Lung (tissue), 17 donors: ENCODE measurements at places on chromosomes 13 and 19.
A peak's percentile ranks its signal among the peaks of the same experiment; 100 is the strongest.

GRCh38 chr19:11281356-11282049 lies 14.5 kb upstream of the TSPAN16 start:
- DNase-seq: no peak

DNA sequence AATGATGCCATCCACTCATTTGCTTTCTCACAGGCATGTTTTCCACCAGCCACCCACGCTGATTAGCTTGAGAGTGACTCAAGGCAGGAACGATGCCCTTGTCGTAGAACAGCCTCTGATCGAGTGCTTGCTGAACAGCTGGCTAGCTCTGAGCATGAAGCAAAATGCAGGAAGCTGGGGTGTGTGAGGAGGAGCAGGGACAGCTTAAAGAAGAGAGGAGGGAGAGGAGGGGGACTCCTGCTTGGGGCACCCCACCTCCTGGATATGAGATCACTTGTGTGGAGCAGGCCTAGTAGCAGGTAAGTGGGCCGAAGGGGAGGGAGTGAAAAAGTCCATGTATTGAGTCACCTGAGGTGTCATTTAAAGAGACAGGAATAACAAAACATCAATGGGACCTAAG lies 48.8 kb downstream of the IRS2 start:
- peak; percentile 49 for DNase-seq

DNA sequence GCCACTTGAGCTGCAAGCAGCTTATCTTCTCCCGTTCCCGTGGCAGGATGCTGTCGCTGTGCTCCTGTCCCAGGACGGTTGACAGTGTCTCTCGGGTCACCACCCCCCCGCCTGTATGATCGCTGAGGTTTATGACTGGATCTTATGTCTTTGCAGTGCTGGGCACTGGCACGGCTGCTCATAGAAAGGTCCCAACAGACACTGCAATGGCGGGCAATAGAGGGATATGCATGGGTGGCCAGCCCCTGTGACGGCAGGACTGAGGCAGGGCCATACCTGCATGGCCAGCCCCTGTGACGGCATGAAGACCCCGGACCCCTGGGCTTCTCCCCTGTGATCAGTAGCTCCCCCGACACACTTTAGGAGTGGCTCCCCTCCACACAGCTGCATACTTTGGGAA lies 307.2 kb downstream of the TEX29 start:
- DNase-seq: no peak

DNA sequence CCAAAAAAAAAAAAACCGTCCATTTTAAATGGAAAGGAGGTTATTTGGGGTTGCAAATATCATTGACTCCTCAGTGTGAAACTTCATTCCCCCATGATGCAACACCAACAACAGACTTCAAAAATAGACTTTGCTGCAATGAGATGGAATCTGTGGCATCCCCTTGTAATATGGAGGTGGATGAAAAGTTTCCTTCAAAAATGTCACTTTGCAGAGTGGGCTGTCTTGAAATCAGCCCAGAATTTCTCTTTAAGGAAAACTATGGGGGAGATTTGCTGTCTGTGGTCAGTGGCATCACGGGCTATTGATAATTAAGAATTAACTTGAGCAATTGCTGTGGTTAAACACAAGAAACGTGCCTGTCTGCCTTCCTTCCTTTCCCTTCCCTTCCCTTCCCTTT lies 1.5 kb downstream of the GPR18 start:
- DNase-seq: no peak

DNA sequence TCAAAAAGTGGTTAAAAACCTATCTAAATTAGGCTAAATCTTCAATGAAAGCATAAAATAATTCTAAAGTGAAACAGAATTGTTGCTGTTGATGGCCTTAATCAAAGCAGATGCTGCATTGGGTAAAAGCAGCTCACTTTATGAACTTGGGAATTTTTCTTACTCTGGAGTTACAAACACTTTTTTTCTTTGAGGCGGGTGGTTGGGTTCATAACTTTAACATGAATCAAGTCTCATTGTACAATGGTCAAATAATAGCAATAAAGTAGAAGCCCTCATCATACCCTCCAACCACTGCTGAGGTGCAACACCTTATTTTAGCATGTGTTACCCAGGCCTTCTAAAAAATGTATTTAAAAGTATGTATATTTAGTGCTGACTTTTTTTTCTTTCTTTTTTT lies 29.1 kb downstream of the NUP58 start:
- no peak for DNase-seq

GRCh38 chr19:55704494-55705245 lies 29.6 kb downstream of the EPN1 start:
- DNase-seq: no peak

DNA sequence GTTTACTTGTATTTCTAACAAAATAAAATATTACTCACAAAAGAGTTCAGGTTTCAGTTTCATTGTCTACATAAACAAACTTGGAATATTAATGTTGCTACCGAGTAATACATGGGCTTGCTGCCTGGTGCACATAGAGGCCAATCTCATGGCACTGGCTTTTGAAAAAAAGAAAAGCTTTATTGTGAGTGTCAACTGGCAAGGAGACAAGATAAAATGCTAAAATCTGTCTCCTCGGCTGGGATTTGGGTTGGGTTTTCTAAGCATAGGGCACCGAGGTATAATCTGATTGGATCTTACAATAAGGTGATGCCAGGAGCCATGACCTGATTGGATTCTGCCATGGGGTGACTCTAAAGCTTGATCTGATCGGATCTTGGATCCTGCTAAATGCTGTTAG lies 1519.9 kb upstream of the MIR17HG start:
- no peak for DNase-seq

GRCh38 chr19:3210347-3211017 lies 14.0 kb upstream of the CELF5 start:
- peak; percentile 8 for DNase-seq

- no peak for DNase-seq
These were observed 59.1 kb upstream of the CEACAM8 start for GRCh38 chr19:42653841-42654240.

GRCh38 chr13:28313579-28313978 lies 175.2 kb downstream of the PAN3 start:
- DNase-seq: peak; percentile 23

DNA sequence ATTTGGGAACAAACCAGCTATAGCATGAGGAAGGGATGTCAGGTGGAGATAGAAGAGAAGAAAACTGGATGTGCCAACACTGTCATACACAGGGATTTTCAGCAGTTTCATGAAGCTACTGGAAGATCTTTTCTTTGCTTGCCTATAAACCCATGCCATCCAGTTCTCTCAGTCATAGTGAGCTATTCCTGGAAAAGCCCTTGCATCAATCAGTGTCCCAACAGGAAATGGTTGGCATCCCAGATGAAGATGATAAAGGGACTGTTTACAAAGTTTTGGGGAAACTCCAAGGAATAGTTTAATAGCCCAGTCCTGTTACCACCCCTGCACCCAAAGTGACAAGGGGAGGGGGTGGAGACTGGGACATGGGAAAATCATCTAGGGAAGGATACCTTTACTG lies 58.5 kb upstream of the ARGLU1 start:
- no peak for DNase-seq

DNA sequence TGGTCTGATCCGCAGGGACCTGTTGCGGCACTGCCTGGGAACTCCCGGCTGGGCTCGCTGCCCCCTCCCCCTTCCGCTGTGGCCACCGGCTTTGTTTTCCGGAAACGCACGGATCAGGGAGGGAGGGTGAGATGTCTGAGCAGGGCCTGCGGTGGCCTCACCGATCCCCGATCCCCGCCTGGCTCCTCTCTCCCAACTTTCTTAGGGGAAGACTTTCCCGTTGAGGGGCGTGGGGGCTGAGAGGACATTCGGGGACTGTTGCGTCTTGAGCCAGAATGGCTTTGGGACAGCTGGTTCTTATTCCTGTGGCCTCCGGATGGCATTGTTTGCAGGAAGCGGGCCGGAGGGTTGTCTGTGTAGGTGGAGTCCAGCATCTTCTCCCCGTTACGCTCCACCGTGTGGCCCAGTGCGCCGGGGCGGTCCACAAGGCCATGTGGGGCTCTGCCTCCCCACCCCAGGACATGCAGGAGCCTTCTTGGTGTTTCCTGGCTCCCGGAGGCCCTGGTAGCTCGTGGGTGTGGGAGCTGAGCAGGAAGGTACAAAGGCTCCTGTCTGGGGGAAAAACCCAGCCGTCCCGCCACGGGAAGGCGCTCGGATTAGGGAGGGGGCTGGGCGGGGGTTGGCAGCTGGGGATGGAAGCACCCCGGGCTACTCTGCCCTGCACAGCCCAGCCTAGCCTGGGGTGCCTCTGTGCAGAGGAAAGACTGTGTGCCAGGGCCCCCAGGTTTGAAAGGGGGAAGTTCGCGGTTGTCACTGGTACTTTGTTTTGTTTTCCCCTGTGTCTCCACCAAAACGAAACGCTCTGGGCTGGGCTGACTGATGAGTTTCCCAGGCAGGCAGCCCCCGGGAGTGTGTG lies 1.3 kb downstream of the CSNK1G2 start:
- peak; percentile 79 for DNase-seq

GRCh38 chr13:32243695-32244094 lies 71.5 kb downstream of the ZAR1L start:
- no peak for DNase-seq

- DNase-seq: no peak
These were observed 142.3 kb downstream of the KLF12 start for GRCh38 chr13:73991884-73992283.

DNA sequence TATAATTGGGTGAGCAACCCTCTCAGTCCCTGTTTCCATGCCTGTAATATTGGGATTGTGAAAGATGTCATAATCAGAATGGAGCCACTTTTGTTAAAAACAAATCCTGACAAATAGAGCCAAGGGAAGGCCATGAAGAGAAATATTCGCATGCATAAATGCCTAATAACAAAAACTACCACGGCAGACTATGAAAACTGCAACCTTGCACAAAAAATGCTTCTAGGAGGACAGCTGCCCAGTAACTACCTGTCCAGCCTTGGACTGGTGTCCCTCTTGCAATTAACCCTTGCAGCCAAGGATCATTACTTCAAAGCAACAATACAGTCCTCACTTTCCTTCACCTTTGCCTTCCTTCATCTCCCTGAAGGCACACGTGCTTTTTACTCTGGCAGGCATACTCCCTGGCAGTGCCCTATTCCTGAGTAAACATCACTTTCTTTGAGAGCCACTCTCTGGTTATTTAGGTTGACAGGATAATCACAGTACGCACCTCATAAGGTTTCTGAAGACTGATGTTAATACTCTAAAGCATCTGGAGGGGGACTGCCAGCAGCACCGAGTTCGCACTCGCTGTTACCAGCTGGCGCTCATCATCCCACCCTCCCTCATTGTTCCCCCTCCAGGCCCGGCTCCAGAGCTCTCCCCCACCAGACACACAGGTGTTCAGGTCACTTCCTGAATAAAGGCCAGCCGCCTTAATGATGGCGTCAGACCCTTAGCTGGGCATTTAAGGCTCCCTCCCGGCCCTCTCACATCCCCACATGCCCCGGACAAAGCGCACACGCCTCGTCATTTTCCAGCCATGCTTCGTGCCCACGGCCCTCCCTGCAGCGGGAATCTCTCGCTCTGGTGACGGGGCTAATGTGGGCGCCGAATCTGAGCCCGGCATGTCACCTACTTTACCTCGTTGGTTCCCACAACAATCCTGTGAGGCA lies 57.3 kb downstream of the CDADC1 start:
- no peak for DNase-seq

GRCh38 chr13:105462098-105462497 lies 1073.4 kb downstream of the EFNB2 start:
- peak; percentile 33 for DNase-seq

DNA sequence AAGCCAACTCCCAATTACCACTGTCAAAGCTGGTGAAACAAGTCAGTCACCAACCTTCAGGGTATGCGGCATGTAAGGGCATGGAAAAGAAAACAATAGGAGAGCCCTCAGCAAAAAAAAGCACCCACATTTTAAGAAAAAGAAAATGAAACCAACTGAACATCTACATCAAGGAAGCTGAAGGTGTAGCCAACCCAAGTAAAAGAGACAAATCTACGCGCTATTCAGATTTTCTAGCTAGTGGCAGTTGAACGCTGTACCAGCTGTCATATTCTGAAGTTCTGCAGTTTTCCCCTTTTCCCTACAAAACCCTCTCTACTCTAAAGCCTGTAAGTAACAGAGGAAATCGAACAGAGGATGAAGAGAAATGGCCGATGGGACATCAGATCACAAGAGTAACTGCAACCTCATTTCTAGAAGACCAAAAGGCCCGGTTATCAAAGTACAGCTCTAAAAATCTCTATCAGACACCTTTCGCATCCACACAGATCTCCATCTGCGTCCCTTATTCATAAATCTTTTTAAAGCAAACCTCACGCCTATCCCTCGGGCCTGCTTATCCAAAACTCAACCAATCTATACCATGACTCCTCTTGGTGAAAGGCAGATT lies 1.4 kb downstream of the MYCBP2 start:
- peak; percentile 59 for DNase-seq

- DNase-seq: peak; percentile 59
These were observed 1.1 kb downstream of the MAB21L1 start for GRCh38 chr13:35475212-35475959.

- DNase-seq: no peak
These were observed 268.4 kb downstream of the FOXO1 start for GRCh38 chr13:40398065-40398464.

DNA sequence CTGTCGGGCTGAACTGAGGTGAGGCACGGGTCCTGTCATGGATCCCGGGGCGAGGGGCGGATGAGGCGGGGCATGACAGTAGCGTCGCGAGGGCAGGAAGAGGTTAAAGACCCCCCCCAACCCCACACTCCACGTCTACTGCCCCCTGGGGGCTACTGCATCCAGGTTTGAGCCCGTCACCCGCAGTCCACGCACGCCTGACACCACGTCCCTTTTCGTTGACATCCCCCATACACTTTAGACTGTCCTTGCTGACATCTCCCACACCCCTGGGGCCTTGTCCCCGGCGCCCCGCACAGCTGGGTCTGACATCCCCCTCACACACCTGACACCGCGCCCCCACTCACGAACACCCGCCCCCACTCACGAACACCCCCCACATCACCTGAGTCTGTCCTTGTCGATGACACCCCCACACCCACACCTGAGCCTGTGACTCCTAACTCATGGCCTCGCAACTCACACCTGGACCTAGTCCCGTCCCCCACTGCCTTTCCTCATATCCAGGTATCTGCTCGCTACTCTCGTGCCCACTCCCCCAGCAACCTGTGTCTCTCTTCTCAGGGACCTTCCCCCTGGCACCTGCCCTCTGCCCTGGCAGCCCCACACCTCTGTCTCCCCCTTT lies 416 bp downstream of the SLC25A42 start:
- no peak for DNase-seq

- DNase-seq: no peak
These were observed 363.9 kb upstream of the ZNF507 start for GRCh38 chr19:31981545-31981944.

GRCh38 chr13:45196622-45197021 lies 4.2 kb downstream of the KCTD4 start:
- DNase-seq: no peak

GRCh38 chr13:76609643-76610042 lies 276.6 kb downstream of the KCTD12 start:
- no peak for DNase-seq

- peak; percentile 3 for DNase-seq
These were observed 8.5 kb upstream of the ZNF83 start for GRCh38 chr19:52646571-52647217.
